HCEC 1CT (cell line): ENCODE measurements at places on chromosomes 4 and X.

GRCh38 chr4:113302051-113302450, 252.6 kb downstream of the ANK2 start:
- no peak for DNase-seq

GRCh38 chrX:134601240-134601765, 57.0 kb downstream of the PLAC1 start:
- peak; percentile 36 for DNase-seq

DNA sequence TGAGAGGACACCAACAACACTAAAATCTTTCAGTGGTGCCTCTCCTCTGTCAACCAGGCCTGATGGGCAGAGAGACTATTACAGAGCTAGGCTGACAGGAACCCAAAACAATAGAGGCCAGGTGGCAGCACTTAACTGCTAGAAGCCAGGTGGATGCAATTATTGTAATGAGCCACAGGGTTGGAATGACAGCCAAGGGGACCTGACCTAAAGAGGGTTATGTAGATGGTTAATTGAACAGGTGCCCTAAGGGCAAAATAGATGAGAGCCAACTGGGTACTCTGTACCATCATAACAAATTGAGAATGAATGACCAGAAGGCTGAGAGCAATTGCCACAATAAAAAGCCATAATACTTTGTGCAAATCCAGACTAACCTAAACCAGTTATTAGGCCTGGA, 24.7 kb upstream of the FRAS1 start:
- no peak for DNase-seq

DNA sequence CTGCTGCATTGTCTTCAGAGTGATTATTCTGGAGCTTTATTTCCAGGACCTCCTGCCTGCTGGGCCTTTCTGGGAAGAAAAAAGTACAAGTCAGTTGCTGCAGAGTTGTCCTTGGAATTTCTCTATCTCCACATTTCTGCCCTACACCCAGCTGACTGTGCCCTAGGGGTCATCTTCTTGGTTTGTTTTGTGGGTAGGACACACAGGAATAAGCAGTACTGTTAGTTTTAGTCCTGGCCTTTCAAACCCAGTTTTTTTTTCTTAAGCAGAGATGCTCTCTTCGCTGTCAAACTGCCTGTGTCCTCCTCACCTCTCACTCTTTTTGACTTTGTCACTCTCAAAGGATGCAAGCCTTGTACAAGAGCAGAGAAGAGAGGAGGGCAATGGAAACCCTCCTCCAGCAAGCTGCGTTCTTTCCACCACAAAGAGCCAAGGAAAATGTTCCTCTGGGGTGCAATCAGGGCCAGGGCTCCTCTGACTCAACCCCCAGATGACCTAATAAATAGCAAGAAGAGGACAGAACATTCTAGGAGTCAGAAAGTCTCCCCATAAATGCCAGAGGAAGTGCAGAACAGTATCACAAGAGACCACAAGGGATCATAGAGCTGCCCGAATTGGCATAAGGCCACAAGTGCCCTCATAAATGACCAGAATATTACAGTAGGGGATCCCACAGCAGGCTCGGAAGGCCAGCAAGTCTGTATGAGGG, 186.2 kb downstream of the RCHY1 start:
- no peak for DNase-seq

- no peak for DNase-seq
Observed at GRCh38 chr4:182155806-182156205, 87.4 kb upstream of the TENM3 start.

DNA sequence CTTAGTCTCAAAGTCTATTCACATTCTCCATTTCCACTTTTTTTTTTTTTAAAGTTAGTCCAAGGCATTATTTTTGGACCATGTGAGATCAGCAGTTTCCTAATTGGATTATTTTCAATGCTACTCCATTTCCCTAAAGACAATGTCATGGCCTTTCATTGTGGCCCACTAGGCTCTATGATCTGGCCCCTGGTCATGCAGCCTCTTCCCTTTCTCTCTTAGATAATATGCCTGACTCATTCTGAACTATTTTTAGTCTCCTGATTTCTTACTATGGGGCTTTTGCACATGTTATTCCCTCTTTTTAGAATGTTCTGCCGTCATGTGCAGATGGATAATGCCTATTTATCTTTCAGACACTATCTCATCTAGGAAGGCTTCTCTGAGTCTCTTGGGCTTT, 157.3 kb downstream of the TMA16 start:
- DNase-seq: peak; percentile 43

- no peak for DNase-seq
Observed at GRCh38 chr4:1075225-1075624, 38.1 kb downstream of the RNF212 start.

DNA sequence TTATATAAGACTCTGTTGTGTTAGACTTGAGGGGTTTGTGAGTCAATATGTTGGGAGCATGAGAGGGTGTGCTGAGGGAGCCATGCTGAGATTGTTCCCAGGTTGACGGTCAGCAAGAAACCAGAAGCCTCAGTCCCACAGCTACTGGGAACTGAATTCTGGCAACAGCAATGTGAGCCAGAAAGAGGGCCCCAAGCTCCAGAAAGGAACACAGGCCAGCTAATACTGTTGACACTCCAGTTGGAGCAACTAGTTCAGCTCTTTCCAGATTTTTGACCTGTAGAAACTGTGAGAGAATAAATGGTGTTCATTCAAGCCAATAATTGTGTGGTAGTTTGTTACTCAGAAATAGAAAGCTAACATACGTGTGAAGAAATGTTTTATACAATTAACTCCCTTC, 17.1 kb downstream of the ADH1A start:
- no peak for DNase-seq

DNA sequence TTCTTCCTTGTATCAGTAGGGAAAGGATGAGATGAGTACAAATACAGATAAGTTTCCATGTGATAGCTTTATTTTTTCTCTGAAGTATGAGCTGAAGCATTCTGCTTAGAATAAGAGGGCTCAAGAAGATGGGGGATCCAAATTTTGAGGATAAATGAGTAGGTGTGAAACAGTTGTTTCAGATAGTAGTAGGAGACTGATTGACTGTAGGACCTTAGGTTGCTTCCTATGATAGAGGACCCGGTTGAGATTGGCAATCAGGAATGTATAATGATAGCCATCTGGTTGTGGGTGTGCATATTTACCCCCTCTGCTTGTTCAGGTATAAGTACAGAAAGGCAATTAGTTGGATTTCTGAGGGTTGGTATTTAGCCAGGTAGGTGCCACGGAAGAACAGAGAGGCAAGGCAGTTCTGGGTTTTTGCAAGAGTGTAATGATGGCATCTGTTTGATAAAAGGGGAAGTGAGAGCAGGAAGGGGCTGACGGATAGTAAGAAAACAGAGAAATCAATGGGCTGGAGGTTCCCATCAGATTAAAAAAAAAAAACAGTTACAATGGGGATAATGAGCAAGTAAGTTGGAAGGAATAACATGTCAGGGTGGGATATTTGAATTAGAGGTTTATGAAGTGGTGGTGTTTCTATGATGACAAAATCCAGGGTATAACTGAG, 13.7 kb downstream of the OCRL start:
- DNase-seq: no peak

DNA sequence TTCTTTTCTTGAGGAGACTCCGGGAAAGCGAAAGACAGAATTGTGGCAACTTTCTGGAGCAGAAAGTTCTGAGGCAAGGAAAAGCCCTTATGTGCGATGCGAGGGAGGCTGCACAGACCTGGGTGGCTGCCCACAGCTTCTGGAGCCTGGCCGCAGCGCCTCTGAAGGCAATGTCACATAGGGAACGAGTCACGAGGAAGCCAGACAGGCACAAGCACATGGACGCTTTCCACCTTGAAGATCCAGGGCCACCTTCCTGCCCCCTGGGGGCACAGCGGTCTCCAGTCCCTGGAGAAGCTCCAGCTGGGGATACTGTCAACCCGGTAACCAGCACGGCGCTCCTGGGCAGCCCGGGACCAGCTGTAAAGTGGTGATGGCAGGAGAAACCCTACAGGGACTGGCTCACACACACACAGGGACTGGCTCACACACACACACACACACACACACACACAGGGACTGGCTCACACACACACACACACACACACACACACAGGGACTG, 69.8 kb downstream of the MTNR1A start:
- no peak for DNase-seq

DNA sequence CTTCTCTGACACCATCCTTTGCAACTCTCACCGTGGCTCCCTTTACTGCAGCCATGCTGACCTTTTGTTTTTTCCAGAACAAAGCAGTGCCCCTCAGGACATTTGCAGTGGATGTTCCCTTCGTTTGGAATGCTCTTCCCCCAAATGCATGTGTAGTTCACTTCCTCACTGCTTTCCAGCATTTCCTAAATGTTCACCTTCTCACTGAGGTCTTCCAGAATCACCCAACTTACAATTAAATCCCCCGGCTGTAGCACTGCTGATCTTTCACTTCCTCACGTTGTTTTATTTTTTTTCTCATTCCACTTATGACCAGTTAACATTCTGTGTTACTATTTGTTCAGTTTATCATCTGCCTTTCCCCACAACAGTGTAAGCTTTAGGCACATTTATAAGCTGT, 73.1 kb downstream of the GASK1B start:
- no peak for DNase-seq

DNA sequence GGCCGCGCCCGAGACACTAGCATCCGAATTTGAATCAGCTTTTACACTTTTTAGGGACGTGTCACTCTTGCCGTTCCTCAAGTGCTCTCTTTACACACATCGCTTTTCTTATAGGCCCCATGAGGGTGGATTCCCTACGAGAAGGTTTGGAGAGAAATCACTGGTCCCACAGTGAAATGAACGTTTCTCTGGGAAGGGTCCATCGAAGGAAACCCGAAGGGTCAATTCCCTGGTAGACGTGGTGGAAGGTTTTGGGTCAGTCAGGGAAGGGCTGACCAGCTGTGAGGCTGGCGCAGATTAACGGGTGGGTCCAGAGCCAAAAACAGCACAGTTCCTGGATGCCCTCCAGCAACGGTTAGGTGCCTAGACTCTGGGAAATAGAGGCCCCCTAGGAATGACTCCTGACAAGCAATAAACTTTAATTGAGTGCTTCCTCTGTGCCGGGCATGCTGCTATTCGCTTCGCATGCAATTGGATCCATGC, 35.9 kb downstream of the ETDC start:
- peak; percentile 48 for DNase-seq

DNA sequence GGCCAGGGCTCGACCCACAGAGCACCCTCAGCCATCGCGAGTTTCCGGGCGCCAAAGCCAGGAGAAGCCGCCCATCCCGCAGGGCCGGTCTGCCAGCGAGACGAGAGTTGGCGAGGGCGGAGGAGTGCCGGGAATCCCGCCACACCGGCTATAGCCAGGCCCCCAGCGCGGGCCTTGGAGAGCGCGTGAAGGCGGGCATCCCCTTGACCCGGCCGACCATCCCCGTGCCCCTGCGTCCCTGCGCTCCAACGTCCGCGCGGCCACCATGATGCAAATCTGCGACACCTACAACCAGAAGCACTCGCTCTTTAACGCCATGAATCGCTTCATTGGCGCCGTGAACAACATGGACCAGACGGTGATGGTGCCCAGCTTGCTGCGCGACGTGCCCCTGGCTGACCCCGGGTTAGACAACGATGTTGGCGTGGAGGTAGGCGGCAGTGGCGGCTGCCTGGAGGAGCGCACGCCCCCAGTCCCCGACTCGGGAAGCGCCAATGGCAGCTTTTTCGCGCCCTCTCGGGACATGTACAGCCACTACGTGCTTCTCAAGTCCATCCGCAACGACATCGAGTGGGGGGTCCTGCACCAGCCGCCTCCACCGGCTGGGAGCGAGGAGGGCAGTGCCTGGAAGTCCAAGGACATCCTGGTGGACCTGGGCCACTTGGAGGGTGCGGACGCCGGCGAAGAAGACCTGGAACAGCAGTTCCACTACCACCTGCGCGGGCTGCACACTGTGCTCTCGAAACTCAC, 3.6 kb downstream of the MID1IP1 start:
- peak; percentile 21 for DNase-seq

DNA sequence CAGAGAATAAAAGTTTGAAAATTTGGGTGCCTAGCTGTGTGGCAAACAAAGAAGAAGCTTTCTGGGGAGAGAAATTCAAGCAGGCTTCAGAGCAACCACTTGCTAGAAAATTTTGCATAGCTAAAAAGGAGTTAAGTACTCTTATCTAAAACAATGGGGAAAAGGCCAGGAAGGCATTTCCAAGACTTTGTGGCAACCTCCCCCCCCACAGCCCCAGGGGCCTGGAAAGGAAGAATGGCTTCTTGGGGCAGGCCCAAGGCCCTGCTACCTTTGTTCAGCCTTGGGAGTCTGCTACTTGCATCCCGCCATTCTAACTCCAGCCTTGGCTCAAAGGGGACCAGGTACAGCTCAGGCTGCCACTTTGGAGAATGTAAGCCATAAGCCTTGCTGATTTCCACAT, 102.2 kb downstream of the PTCHD1 start:
- DNase-seq: no peak

- no peak for DNase-seq
Observed at GRCh38 chrX:142214081-142214480, 9.0 kb upstream of the MAGEC2 start.

- peak; percentile 22 for DNase-seq
Observed at GRCh38 chr4:13399257-13399656, 84.9 kb downstream of the RAB28 start.

GRCh38 chr4:147340111-147340510, 140.8 kb upstream of the EDNRA start:
- DNase-seq: peak; percentile 49

- DNase-seq: no peak
Observed at GRCh38 chr4:144494280-144494679, 151.7 kb upstream of the HHIP start.

GRCh38 chrX:12021698-12022097, 116.6 kb upstream of the FRMPD4 start:
- no peak for DNase-seq

- no peak for DNase-seq
Observed at GRCh38 chrX:20432746-20433387, 166.2 kb upstream of the RPS6KA3 start.

DNA sequence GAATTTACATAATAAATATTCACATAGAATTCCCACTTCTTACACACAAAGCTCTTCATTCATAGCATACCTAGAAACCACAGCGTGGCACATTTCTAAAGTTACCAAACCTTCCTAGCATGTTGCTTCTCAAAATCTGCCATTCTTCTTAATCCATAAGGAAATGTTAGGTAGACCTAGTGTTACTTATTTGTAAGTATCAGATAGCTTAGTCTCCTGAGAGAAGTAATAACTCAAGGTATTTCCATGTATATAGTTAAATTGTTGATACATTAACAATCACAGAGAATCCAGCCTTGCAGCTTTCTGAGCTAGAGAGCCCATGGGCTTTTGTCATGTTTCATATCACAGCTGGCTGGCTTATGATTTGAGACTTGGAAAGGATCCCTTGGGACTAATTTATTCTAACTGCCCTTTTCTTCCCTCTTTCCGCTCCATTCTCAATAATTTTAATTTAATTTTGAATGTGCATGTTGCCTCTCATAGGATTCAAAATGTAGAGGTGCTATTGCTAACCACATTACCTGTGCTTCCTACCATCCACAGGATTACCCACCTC, 17.6 kb downstream of the SH3RF1 start:
- DNase-seq: no peak
